ENCODE measurements at places on chromosomes 11 and 22.

GRCh38 chr22:28095316-28096095 lies 176.4 kb upstream of the PITPNB start:
- no peak for DNase-seq

- no peak for DNase-seq
These were observed 35.5 kb upstream of the SLC22A24 start for GRCh38 chr11:63179432-63180041.

DNA sequence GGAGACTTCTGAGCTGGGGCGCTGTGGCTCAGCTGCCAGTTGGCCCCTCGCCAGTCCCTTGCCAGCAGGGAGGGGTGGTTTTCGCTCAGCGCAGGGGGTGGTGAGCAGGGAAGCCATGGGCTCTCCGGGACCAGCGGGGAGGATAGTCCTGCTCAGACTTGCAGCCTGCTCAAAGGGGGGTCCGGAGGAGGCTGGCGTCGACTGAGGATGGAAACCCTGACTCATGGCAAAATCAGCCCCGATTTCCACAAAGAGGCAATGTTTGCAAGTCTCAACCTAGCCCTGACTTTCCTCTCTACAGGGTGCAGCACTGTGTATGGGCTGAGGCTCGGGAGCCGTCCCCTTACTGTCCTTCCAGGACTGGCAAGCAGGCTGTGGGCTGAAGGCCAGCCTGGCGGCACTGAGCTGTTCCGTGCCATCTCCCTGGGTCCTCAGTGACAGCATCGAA lies 35.1 kb downstream of the FBLN1 start:
- no peak for DNase-seq

GRCh38 chr11:67541198-67541597 lies 18.0 kb upstream of the CABP2 start:
- DNase-seq: no peak

DNA sequence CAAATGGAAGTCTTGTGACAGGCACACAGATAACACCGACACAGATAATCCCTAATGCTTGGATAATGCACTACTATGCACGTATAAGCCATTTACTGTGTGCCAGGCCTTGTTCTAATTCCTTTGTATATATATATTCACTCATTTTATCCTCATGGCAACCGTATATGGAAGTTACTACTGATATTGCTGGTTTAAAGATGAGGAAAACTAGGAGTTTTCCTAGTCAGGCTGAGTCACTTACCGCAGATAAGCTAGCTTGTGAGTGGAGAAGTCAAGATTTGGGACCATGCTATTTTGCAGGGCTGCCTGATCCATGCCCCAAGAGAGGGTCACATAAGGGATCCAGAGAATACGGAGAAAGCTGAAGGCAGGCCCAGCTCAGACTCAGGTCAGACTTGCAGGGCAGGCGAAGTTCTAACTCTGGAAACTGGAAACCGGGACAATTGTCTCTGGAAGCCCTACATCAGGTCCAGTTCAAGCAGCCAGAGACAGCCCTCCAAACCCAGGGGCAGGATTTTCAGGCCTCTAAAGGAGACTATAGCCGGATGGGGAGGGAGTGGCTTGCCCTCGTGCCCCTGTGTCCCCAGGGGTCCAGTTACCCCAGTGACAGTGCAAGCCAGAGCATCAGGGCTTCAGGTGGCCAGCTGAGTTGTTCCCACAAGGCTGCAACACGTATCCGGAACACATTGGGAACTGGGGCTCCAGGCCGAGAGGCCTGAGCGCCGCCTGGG lies 534.8 kb downstream of the INSC start:
- no peak for DNase-seq

DNA sequence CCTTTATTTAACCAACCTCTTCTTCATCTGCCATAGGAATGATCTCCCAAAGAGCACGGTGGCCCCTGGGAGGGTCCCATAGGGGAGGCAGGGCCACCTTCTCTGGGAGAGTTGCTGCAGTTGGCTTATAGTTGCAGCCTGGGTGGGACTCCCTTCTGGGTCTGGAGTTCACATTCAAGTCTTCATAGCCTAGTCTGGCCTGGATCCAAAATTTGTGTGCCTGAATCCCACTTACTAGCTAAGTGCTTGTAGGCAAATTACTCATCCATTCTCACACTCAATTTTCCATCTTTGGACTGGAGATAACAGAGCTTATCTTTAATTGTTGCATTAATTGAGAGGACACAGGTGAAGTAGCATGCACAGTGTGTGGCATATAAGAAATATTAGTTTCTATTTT lies 163.6 kb downstream of the GRIK4 start:
- peak; percentile 26 for DNase-seq

DNA sequence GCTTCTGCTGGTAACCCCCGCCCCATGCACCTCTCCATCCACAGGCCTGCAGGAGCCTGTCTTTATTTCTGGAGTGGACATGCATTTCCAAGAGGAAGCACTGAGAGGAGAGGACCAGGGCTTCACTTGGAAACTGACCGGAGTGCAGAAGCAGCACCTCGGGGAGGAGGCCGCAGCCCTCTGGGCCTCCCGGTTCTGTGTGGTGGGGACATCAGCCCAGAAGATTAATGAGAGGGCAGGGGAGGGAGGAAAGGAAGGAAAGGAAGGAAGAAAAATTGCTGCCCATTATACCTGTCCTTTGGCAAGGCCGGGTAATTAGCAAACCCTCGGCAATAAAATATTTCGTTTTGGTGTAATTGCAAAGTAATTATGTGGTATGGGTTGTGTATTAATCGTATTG lies 97.0 kb downstream of the TP53I11 start:
- no peak for DNase-seq

- peak; percentile 95 for DNase-seq
These were observed 32.1 kb downstream of the A4GALT start for GRCh38 chr22:42688241-42689211.

GRCh38 chr11:77201991-77202841 lies 74.2 kb downstream of the MYO7A start:
- peak; percentile 64 for DNase-seq

DNA sequence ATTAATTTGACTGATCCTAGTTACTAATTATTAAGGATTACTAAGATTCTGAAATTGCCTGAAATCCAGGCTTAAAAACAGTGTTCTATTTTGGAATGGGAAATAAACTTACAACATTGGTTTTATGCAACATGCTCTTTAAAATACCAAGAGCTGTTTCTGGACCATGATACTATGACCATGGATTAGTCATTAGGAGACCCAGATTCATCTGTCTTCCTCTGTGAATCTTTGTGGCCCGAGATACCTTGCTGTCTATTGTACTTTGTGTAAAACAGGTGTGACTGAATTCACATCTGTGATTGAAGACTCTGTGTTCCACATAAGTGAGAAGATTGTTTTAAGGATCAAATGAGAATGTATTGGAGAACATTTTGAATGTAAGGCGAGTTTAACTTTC lies 98.8 kb downstream of the HSD17B12 start:
- DNase-seq: no peak

GRCh38 chr11:46335890-46336562 lies 11.2 kb upstream of the DGKZ start:
- DNase-seq: no peak

DNA sequence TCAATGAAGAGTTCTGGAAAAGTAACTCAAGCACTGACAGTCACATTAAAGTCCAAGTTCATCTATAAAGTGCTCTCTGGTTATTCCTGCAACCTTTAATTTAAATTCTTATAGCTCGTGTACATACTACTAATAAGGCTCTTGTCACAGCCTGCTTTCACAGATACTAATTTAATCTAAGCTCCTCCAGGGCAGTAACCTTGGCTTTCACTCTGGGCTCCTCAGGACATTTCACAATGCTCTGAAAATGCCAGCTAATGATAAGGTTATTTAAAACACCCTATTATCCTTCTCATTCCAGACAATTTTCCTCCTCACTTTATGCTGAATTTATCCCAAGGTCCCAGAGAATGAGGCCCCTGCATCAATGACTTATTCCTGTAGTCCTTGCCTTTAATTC lies 242.7 kb upstream of the CCDC90B start:
- DNase-seq: no peak

DNA sequence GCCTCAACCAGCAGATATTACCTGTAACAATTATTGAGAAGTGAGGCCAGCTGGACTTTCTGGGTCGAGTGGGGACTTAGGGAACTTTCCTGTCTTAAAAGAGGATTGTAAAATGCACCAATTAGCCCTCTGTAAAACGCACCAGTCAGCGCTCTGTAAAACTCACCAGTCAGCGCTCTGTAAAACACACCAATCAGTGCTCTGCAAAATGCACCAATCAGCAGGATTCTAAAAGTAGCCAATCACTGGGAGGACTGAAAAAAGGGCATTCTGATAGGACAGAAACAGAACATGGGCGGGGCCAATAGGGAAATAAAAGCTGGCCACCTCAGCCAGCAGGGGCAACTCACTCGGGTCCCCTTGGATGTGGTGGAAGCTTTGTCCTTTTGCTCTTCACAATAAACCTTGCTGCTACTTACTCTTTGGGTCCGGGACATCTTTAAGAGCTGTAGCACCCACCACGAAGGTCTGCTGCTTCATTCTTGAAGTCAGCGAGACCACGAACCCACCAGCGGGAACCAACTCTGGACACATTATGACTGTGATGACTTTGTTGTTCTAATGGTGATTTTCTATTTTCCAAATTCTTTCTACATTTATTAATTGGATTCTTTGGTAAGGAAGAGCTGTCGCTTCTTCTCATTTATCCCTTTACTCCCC lies 40.2 kb upstream of the FGF3 start:
- peak; percentile 65 for DNase-seq

- DNase-seq: no peak
These were observed 135.5 kb downstream of the PARVA start for GRCh38 chr11:12512826-12513395.
